ENCODE measurements at places on chromosomes 6 and 20.

- no peak for DNase-seq
Observed at GRCh38 chr20:49483696-49484123, 1.2 kb upstream of the KCNB1 start.

GRCh38 chr20:38935967-38936407 lies 9.8 kb downstream of the FAM83D start:
- DNase-seq = no peak

DNA sequence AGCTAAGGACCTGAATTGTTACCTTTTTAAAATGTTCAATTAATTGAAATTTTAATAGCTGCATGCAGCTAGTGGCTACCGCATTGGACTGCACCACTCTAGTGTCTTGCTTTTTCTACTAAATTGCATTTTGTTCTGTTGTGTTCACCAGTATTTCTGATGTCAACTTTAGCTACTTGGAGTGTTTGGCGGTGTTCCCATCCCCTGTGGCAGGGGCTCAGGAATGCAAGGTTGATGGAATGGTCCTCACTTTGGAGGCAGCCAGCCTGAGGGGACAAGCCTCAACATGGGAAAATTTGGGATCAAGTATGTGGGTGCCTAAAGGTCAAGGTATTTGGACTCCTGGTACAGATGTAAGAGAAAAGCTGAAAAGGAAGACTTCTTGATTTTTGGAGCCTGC lies 230.1 kb upstream of the PRND start:
- DNase-seq = no peak

GRCh38 chr20:49457444-49457843 lies 25.0 kb downstream of the KCNB1 start:
- no peak for DNase-seq

DNA sequence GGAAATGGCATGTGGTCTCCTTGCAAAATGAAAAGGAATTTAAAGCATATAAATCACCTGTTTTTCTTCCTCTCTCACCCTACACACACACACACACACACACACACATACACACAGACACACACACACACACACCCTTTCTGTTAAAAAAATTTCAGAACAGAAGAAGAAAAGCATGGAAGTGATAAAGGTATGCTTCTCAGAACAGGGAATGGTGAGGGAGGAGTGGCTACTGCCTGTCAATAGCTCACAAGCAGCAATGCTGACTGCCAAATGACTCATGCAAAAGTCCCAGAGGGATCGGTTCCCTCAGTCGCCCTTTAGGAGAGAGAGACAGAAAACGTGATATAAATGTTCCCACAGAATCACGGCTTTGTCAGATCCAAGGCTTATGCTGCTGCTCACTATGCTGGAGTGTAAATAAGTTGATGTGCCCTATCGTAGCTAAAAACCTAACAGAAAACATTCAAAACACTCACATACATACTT lies 102.6 kb downstream of the IBTK start:
- peak; percentile 92 for DNase-seq

DNA sequence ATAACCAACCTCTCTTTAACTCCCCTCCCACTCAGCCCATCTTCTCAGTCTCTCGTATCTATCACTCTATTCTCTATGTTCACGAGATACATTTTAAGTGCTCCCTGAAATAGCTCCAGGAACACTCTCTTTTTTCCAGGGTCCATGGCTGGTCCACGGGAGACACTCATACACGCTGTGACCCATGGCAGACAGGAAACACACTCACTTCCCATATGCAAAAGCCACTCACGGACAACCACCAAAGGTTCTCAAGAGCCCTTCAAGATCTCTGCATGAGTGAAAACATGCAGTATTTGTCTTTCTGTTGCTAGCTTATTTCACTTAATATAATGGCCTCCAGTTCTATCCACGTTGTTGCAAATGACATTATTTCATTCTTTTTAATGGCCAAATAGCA lies 71.4 kb upstream of the PCSK2 start:
- no peak for DNase-seq

GRCh38 chr6:142942805-142943227 lies 2.2 kb downstream of the HIVEP2 start:
- no peak for DNase-seq

- no peak for DNase-seq
Observed at GRCh38 chr6:34036357-34037069, 109.4 kb downstream of the GRM4 start.

- DNase-seq = no peak
Observed at GRCh38 chr6:73088138-73088813, 137.0 kb downstream of the KHDC1L start.

DNA sequence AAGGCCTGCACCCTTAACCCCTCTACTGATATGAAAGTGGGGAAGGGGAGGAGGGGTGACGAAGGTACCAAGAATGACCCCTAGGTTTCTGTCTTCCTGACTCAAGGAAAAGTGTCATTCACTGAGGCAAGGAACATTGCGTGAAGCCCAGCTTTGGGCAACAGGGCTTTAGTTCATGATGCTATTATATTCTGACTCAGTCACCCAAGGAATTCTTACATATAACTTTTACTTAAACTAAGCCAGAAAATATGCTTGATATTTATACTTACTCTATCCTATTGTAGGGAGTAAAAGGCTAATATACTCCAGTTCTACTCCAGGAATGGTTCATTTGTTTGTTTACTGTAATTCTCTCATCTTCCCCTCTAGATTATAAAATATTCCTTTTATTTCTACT lies 60.5 kb downstream of the DOP1A start:
- no peak for DNase-seq

- no peak for DNase-seq
Observed at GRCh38 chr20:37954190-37954589, 51.3 kb downstream of the VSTM2L start.

GRCh38 chr6:150016324-150017185 lies 8.8 kb downstream of the RAET1L start:
- DNase-seq = peak; percentile 66

GRCh38 chr6:72182337-72183246 lies 296.2 kb downstream of the RIMS1 start:
- DNase-seq = no peak

DNA sequence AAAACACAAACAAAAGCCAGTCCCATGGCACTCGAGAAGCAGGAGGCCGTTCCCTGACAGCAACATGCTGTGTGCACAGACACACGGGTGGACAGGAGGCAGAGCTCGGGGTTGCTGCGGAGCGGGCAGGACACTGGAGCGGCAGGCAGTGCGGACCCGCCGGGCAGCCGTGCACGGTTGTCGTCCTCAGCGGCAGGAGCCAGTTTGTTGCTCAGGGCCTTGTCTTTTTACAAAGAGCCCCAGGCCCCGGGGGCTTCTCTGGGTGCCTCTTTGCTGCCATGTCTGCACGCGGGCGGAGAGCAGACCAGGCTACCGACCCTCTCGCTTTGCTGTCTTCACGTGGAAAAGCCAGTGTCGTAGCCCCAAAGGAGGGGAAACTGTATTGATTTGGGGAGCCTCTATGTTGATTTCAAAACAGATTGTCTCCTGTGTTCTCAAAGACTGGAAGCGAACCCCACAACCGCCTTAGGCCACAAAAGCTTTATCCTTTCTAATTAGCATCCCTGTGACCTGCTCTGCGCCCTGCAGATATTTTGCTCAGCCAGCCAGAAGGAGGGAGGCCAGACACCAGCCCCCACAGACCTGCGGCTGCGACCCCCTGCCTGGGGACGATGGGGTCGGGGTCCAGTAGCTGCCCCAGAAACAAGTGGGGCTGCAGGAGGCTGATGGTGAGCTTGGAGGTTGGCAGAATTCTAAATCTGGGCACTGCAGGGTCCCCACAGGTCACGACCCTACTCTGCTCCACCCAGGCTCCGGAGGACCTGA lies 50.2 kb downstream of the ERMARD start:
- DNase-seq = no peak

- DNase-seq = no peak
Observed at GRCh38 chr6:85127168-85127498, 322.8 kb upstream of the NT5E start.

DNA sequence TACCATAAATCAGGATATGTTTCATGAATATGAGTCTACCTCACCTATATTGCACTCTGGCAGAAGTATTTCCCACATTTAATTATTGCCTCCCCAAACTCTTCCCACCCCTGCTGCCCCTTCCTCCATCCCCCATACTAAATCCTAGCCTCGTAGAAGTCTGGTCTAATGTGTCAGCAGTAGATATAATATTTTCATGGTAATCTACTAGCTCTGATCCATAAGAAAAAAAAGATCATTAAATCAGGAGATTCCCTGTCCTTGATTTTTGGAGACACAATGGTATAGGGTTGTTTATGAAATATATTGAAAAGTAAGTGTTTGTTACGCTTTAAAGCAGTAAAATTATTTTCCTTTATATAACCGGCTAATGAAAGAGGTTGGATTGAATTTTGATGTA lies 6.4 kb downstream of the EDN1 start:
- DNase-seq = no peak

GRCh38 chr6:138493413-138493812 lies 5.9 kb downstream of the NHSL1 start:
- peak; percentile 36 for DNase-seq

- DNase-seq = no peak
Observed at GRCh38 chr6:10722570-10722819, 375 bp upstream of the TMEM14C start.

DNA sequence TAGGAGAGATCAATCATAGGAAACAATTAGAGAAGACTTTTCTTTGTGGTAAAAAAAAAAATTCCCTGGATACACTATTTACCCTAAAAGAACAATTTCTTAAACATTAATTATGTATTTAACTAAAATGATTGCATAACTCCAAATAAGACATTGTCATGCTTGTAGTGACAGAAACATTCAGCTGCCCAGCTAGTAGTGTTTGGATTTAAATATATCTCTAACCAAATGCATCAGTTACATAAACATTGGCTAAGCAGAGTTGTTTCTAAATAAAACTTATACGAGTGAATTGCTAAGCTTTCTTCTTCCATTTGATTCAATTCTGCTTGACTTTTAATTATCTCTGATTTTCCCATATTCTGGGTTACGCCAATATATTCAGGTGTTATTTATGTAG lies 23.7 kb downstream of the MLIP start:
- DNase-seq = no peak

GRCh38 chr6:137122612-137123011 lies 50.8 kb downstream of the IL22RA2 start:
- no peak for DNase-seq

DNA sequence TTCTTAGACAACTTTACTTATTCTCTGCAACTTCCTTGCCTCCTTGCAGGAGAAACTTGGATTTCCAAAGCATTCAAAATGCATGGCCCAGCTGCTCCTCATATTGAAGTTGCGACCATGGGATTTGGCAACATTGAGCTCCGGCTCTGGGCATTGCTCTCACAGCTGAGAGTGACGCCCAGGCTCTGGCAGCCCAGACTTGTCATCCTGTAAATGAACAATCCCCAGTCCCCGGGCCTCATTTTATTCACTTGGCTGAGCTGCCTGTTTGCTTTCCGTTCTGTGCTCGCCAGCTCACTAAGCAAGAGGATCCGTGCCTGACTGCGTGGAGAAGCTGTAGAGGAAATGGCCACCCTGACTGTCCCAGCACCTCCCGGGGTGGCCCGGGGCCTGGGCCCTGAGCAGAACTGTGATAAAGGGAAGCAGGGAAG lies 119.5 kb upstream of the CD93 start:
- peak; percentile 79 for DNase-seq

- DNase-seq = no peak
Observed at GRCh38 chr6:21070620-21071019, 522.9 kb upstream of the SOX4 start.

DNA sequence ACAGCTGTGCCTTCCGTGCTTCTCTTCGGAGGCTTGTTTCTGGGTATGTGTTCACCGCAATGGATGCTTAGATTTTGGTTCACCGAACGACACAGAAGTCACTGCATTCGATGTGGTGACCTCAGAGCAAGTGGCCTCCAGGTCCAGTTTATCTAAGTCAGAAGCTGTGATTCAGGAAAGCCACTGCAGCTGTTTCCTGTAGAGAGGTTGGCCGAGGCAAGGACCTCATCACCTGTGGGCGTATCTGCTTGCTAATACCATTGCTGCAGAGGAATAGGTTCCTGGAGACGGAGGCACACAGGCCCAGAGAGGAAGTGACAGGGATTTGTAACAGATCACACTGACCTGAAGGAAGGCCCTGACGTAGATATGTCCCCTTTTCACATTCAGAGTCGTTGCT lies 82.7 kb downstream of the FARS2 start:
- peak; percentile 85 for DNase-seq

DNA sequence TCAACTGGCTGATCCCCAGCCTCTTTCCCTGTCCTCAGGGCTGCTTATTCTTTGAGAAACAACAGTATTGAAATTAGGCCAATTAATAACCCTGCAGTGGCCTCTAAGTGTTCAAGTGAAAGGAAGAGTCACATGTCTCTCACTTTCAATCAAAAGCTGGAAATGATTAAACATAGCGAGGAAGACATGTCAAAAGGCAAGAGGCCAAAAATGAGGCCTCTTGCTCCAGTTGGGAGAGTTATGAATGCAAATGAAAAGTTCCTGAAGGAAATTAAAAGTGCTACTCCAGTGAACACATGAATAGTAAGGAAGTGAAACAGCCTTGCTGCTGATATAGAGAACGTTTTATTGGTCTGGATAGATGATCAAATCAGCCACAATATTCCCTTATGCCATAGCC lies 131.5 kb downstream of the MACROD2 start:
- DNase-seq = no peak

- DNase-seq = no peak
Observed at GRCh38 chr6:163487606-163488005, 73.1 kb downstream of the QKI start.

GRCh38 chr6:168662301-168662936 lies 221.4 kb downstream of the SMOC2 start:
- DNase-seq = no peak

- DNase-seq = no peak
Observed at GRCh38 chr6:136566007-136566487, 15.8 kb upstream of the MAP7 start.

- DNase-seq = peak; percentile 87
Observed at GRCh38 chr20:62740286-62741141, 31.9 kb downstream of the NTSR1 start.

DNA sequence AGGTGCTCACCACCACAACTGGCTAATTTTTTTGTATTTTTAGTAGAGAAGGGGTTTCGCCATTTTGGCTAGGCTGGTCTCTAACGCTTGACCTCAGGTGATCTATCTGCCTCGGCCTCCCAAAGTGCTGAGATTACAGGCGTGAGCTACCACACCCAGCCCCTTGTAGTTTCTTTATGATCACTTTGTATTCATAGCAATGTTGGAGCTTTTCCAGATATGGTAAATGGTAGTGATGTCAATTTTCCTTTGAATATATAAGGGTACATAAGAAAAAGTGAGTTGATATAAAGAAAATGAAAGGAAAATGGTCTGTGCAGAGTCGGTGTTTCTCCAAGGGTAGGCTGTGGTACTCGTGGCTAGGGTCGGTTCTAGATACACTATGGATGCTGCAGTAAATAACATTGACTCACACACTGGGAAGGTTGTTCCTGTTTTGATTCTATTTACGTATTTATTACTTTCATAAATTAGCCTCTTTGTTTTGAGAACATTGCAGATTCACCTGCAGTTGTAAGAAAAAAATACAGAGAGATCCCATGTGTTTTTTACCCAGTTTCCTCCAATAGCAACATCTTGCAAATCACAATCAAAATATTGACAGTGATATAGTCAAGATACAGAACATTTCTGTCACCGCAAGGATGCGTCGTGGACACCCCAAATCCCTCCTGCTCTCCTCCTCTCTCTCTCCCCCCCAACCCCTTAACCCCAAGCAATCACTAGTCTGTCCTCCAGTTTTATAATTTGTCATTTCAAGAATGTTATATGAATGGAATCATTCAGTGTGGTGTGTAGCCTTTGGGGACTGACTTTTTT lies 2.5 kb downstream of the ZNF831 start:
- DNase-seq = no peak

- no peak for DNase-seq
Observed at GRCh38 chr6:56501993-56502392, 140.7 kb downstream of the DST start.

GRCh38 chr20:20603339-20603990 lies 109.0 kb downstream of the RALGAPA2 start:
- DNase-seq = no peak

All from dermis microvascular lymphatic vessel endothelial cell (primary cell).